ENCODE measurements at places on chromosomes 11 and 22.

DNA sequence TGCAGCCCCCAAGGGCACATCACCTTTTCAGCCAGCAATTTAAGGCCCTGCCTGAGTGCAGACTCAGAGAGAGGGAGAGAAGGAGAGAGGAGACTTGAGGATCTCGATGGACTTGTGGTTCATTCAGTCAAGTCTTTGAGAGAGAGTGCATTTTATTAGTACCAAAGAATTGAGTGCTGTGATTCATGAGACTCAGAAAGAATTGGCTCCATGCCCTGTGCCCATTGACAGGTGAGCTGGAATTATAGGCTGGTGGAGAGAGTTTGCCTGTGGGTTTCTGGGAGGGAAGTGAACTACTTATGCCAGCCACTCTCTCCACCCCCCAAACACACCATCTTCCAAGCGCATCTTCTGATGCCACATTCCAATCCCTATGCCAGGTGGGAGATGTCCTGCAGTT is 236.8 kb downstream of the MN1 start:
- no peak for DNase-seq

DNA sequence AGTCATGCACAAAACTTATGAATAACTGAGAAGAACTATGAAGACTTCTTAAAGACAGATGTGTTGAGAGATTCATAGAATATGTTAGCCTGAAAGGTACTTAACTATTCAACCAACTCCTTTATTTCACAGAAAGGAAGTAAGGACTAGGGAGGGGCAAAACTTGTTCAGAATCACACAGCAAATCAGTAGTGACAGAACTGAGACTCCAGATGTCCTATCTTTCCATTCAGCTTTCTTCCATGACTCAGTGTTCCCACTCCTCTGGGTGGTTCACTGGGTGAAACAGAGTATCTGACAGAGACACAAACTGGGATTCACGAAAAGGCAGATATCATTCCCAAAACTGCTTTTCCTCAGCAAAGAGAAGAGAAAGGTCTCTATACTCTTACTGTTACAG is 1053.3 kb downstream of the DLG2 start:
- no peak for DNase-seq

- peak; percentile 24 for DNase-seq
Observed at GRCh38 chr11:72037554-72038311, 39.0 kb downstream of the IL18BP start.

GRCh38 chr11:65718964-65719492 is 1.6 kb downstream of the RNASEH2C start:
- DNase-seq, result no peak

DNA sequence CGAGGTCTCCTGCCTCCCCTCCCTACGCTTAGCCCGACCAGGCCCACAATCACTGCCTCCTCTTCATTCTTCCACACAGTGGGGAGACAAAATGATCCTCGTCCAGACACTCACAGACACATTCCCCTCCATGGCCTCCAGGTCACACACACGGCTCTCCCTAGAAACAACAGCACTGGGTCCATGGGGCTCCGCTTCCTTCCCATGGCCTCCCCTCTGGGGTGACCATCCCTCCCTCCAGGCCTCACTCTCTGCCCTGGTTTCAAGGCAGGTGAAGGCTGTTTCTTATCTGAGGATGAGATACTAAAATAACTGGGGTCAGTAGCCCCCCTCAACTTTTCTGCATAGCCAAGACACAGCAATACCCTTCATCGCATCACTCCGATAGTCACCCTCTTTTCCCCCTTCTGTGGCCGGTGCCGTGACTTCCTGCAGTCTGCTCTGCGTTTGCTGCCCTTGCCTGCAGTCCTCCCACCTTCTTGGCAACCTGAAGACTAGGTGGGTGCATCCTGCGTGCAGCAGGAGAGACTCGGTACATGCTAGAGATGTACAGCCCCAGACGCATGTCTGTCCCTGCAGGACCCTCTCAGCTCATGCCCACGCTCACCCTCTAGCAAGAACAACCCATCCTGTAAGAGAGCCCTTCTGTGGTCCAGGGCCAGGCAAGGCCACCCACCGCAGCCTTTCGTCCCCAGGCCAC is 55.8 kb downstream of the CD6 start:
- no peak for DNase-seq

DNA sequence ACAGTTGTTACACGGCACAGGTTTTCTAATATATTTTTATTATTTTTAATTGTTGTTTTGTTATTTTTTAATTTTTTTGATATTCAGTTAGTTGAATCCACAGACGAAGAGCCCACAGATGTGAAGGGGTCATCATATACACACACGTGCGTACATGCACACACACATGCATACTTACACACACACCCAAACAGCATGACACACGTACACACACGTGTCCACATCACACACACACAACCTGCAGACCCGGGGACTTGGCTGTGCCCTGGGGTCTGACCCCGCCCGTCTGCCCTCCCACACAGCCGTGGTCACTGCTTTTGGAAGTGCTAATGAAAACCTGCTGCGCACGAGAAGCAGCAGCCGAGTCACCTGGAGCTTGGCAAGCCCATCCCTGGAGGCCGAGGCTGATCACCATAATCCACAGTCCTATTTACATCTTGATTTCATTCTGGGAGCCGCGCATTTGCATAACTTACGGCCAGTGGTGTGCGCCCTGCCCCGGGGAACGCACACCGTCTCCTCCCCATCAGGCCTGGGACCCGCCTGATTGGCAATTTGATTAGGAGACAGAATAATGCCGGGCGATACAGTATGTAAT is 110.3 kb downstream of the BRD1 start:
- DNase-seq, result no peak

DNA sequence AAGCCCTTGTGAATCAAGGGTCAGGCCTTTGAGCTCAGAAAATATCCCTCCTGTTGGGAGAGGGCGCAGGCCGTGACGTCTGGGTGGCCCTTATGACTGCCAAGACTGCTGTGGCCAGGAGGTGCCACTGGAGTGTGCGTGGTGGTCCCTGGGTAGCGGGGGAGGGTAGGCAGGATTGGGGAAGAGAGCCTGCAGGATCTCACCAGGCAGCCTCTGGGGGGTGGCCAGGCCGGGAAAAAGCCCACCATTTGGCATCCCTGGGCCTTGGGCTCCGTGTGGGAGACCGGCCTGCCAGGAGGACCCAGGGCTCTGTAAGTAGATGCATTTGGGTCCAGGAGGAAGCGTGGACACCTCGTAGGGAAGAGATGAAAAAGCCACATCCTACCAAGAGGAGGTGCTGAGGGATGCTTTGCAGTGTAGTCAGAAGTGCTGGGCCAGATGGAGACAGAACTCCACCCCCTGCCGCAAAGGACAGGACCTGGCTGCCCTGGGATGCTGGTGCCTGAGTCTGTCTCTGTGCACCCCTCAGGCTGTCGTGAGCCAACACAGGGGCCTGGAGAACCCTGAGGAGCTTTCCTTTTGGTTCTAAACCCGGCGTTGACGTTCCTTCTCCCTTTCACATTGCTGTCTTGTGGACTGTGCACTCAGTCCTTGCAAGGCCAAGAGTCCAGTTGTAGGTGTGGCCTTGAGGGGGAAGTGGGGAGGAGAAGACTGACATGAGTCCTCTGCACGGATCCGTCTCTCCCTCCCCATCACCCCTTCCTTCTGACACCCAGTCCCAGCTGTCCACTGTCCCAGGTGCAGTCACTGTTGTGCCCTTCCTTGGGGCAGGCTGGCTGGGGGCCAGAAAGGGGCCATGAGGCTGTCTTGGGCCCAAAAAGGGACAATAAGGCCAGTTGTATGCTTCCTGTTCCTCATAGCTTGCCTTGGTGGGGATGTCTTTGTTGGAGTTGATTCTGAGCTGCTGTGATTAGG is 12.7 kb upstream of the MIEF1 start:
- no peak for DNase-seq

All from NCI-H1694 (cell line).